ENCODE measurements at places on chromosomes 7 and 10.

DNA sequence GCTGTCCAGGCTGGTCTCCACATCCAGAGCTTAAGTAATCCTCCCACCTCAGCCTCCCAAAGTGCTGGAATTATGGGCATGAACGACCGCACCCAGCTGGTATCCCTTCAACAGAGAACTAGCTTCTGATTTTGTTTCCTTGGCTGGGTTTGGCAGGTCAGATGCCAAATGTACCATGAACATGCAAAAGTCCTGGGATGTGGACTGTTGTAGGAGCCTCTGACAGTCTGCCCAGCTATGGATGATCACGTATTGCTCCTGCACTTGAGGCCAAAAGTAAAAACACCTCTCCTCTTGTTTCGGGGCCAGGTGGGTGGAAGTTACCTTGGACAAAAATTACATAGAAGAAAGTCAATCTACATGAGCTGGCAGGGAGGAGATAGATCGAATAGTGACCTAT, 699.5 kb downstream of the TYW1 start:
- no peak for DNase-seq

DNA sequence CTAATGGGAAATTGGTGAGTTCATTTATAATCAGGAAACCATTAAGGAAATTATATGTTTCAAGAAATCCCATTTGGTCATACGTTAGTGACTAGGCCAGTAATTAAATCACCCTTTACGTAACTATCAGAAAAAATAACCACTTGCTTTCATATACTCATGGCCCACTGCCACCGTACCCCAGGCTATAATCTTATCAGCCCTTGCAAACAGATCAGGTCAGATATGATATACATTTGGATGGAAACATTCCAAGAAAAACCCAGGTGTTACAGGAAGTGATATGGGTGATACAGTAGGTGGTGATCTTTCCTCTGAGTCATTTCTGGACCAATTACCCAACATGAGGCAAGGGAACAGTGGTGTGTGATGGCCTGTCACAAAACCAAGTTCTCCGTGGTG, 481.0 kb upstream of the SEMA3A start:
- no peak for DNase-seq

GRCh38 chr7:73735528-73735905, 3.1 kb downstream of the ABHD11 start:
- DNase-seq: no peak

GRCh38 chr10:17655009-17655408, 11.1 kb downstream of the STAM start:
- no peak for DNase-seq

DNA sequence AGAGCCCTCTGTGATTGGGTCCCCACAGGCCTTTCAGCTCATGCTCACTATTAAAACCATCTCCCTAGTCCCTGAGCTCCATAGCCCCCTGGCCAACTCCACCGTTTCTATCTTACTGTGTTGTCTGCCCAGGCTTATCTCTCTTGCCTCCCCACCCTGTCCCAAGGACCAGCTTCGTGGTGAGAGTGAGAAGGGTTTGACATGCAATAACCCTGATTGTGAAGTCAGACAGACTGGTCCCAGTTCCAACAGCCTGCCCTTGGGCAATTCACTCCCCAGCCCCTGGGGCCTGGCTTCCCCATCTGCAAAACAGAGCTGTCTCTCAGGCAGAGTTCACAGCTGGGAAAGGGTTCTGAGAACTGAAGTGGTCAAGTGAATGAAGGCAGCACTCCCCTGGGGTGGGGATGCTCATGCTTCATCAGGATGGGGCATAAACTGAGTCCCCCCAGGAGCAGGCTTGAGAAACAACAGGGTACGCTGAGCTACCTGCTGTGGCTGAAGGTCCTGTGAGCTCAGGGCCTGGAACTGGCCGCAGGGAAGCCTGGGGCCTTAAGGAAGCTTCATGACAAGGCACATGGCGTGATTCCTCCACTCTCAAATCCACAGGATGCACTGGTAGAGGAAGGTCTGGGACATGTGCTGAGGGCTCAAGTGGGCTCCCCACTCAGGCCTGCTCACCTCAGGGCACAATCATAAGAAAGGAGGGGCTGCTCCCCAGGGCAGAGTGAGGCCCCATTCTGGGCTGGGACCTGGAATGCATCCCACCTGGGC, 1.8 kb upstream of the PPIF start:
- no peak for DNase-seq
